ELR (cell line): ENCODE measurements at places on chromosomes 7 and 10.

DNA sequence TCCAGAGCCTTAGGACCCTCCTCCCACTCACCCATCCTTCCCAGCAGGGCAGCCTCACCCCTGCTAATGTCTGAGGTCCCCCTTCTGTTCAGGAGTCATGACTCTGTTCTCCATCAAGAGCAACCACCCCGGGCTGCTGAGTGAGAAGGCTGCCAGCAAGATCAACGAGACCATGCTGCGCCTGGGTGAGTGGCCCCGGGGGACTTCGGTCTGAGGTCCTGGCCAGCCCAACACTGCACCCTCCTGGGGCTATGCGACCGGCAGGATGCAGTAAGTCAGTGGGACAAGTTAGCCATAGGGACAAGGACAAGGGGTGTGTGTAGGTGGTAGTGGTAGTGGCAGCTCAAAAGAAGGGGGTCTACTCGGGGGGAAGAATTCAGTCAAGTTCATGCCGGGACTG is 16.2 kb upstream of the AHCYL2 start:
- no peak for DNase-seq

DNA sequence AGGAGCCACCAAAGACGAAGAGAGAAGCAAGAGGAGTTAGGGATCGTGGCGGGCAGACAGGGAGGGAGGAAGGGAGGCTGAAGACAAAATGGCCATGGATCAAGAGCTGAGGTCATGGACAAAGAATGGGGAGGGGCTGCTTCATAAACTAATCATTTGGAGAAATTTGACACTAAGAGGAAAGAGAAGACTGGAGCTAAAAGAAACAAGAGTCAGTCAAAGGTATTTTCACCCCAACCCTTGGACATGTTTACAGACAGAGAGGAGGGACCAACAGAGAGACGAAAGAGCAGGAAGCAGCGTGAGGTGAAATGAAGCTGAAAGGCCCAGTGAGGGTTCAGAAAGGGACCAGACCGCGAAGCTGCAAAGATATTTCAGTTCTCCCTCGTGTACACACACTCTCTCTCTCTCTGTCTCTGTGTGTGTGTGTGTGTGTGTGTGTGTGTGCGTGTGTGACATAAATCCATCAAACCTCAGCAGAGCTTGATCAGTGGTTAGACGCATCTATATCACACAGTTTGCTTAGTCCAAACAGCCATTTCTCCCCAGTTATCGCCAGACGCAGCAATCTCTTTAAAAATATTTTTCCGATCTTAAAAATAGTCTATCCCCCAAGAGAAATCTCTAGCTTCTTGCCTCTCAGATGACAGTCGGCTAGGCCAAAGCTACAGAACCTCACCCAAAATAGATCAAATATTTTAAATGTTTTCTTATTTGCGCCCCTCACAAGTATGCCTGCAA is 12.5 kb upstream of the CALD1 start:
- no peak for DNase-seq

DNA sequence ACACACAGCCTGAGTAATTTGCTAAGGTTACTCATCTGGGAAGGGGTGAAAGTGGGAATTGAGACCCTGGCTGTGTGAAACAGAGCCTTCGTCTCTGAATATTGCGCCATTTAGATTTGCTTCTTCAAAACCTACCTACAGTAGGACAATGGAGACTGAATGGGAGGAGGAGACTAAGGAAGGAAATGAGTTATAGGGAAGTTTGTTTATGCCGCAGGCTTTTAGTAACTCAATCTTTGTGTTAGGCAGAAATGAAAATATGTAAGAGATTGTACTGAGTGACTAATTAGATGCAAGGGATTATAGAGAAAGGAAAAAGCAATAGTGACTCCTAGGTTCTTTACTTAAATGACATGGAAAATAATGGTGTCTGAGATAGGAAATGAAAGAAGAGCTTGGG is 80.2 kb downstream of the KCND2 start:
- DNase-seq = peak; percentile 26

GRCh38 chr7:150564006-150564405 is 3.2 kb upstream of the GIMAP4 start:
- no peak for DNase-seq

DNA sequence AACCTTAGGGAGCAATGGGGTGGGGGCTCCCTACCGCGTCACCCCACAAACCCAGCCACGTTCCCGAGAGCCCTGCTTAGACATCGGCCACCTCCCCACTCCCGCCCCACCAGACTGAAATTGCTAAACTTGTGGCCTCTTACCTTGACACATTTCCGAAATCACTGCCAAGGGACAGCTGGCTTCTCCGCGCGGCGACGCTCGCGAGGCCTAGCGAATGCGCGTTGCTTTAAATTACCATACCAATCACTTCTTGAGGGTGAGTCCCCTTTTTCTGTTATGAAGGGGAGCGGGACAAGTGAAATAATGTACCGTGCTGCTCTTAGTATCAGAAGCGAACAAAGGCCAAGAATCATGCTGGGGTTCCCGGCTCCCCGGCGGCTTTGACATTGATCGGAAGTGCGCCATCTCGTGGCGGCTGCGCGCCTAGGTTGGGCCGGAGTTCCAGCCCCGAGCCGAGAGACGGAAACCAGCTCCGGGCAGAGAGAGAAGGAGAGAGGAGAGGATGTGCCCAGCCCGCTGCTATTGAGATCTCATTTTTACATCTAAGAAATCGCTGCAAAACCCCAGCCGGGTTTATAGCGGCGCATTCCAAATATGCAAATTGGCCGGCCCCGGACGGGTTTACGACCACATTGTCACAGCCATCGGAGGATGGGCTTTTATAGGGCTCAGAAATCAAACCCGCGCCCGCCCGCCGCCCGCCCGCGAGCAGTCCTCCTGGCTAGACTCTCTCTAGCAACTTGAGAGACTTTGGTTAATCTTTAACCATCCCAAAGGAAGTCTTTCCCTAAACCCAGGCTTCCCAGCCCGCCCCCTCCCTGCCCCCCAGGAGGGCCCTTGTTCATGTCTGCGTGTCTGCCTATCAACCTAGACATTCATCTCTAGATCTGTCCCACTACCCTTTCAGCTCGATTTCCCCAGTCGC is 5.3 kb downstream of the HOXA11 start:
- peak; percentile 94 for DNase-seq

GRCh38 chr7:1851721-1852516 is 181.8 kb downstream of the ELFN1 start:
- DNase-seq = no peak

- DNase-seq = no peak
Observed at GRCh38 chr7:115827305-115828045, 203.1 kb downstream of the TFEC start.

- DNase-seq = no peak
Observed at GRCh38 chr10:93854975-93855374, 38.8 kb upstream of the SLC35G1 start.

GRCh38 chr10:93281367-93281720 is 200.8 kb downstream of the MYOF start:
- no peak for DNase-seq

DNA sequence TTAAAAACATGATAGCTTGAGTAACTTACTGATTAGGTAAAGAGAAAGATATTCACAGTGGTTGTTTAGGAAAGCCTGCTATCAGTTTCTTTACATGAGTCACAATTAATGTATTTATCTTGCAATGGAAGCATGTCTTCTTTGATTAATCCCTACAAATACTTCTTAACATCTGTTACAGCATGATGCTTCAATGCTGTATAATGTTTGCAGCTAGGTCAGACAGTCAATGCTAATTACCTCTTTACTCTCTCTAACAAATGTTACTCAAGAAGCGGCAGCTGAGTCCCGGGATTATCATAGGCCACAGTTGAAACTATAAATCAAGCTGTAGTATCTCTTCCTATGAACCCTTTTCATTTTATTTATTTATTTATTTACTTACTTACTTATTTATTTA is 33.2 kb downstream of the ACBD5 start:
- DNase-seq = no peak

GRCh38 chr7:117281562-117281961 is 41.3 kb downstream of the WNT2 start:
- DNase-seq = no peak

- no peak for DNase-seq
Observed at GRCh38 chr10:102677331-102678067, 33.2 kb downstream of the TRIM8 start.

DNA sequence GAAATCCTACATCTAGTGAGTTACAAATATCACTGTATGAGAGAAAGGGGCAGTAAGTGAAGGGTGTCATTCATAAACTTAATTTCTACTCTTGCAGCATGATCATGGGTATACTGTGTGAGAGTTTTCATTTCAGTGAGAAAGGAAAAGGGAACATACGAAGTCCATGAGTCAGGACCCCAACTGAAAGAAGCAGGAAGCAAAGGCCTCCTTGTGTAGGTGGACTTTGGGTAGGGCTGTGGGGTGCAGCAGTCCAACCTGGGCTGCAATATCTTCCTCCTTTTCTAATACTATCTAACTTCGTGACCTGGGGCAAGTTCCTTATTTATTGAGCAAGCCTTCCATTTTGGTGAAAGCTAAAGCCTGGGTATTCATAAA is 248.2 kb upstream of the TCF7L2 start:
- no peak for DNase-seq

GRCh38 chr10:74206746-74207145 is 55.7 kb downstream of the ADK start:
- DNase-seq = no peak

DNA sequence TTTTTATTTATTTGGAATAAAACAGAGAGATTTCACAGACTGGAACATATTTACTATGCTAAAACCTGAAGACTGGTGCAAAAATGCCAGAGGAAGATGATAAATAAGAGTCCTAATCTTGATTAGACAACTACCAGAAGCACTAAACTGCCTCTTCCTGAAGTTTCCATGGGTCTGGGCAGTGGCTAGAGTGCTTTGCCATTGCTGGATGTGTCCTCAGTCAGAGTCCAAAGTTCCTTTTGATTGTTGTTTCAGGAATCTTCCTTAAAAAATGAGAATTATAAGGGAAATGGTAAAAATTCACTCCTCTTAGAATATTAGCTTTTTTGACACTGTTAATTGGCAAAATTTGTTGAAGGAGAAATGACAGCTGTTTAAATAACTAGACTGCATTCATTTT is 86.3 kb upstream of the AHR start:
- no peak for DNase-seq

DNA sequence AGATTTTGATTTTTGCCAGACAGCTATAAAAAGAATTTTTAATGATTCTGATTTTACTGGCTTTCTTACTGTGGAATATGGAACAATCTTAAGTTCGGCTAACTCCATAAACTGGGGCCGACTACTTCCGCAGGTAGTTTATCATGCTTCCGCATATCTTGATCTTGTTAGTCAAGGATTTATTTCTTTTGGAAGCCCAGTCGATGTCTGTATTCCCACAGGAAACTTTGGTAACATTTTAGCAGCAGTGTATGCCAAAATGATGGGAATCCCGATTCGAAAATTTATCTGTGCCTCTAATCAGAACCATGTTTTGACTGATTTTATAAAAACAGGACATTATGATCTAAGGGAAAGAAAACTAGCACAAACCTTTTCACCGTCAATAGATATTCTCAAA is 8.1 kb downstream of the THNSL1 start:
- DNase-seq = no peak

DNA sequence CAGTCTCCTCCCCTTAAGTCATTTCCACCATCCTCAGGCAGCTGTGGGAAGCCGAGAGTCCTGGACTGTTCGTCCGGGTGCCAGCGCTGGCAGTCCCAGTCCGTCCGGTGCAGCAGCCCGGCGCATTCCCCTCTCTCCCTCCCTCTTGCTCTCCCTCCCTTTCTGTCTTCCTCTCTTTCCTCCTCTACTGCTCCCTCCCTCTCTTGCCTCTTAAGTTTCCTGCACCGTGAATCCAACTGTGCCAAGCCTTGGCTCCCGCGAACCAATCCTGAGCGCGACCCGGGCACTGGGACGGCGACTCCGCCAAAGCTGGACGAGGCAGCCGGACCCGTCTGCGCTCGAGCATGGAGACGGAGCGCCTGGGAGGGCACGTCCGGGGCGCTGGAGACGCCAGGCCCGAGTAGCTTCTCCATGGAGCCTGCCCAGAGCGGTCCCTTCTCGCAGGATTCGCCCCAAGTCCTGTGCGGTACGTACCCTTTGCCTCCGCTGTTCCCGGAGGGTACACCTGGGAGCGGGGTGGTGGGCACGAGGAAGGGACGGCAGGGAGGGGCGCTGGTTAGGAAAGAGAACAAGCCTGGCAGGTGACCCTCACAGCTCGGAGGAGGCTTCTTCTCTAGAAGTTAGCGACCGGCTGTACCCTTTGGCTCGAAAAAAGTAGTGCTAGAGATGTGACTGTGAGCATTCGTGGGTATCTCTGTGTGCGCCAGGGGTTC is 1.0 kb downstream of the NXPH1 start:
- no peak for DNase-seq

DNA sequence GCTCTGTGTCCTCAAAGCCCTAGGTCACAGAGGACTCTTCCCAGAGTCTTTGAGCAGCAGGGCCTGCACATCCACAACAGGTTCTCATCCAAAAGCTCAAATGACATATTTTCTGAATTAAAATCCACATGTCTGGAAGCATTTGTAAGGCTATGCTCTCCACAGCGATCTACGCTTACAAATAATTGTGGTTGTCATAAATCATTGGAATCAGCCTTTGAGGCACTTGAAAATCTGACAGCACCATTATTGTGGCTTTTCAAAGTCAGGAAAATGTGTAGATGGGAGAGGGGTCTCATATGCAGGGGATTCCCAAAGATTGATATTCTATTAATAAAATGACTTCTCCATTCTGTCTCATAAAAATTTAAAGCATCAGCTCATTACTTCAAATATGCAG is 16.3 kb downstream of the GPR26 start:
- DNase-seq = no peak

GRCh38 chr7:47565640-47566250 is 16.2 kb downstream of the TNS3 start:
- DNase-seq = no peak

DNA sequence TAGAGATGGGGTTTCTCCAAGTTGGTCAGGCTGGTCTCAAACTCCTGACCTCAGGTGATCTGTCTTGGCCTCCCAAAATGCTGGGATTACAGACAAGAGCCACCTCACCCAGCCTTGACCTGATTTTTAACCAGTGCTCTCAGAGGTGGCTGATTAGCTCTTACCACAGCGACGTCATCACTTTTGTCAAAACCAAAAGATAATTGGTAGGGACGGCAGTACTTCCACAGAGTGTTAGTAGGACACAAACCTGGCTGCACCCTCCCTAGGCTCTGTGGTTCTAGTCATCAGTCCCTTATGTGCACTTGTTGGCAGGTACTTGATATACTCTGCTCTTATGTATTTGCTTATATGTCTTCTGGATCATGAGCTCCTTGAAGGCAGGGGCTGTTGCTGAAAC is 74.0 kb downstream of the GPR141 start:
- no peak for DNase-seq

GRCh38 chr7:27652518-27652917 is 10.2 kb downstream of the HIBADH start:
- no peak for DNase-seq

GRCh38 chr7:159143780-159144757 is 598 bp downstream of the VIPR2 start:
- DNase-seq = no peak
